ENCODE measurements at places on chromosomes 3 and 15.
A peak's percentile ranks its signal among the peaks of the same experiment; 100 is the strongest.

DNA sequence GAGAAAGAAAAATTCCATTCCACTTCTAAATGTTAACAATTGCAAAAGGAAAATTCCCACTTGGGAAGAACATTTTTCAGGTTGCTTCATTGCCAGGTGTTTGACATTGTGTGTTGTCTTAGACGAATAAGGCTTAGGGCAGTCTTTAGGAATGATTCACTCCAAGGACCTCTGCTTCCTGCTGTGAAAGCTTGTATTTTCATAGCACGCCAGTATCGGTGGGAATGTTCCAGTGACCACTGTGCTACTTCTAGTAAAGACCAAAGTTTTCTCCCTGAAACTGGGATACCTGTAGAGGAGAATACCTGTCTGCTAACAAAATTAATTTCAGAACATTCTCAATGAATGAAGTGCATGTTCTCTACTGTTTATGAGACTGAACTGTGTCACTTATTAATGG, 64.1 kb downstream of the CDIN1 start:
- no peaks in the 10 kb centered on the region for H3K4me1 ChIP-seq
- no peak for DNase-seq
- H3K36me3 ChIP-seq, result no peaks in the 10 kb centered on the region
- no peaks in the 10 kb centered on the region for H3K27me3 ChIP-seq
- H3K27ac ChIP-seq, result no peak overlapping the region

DNA sequence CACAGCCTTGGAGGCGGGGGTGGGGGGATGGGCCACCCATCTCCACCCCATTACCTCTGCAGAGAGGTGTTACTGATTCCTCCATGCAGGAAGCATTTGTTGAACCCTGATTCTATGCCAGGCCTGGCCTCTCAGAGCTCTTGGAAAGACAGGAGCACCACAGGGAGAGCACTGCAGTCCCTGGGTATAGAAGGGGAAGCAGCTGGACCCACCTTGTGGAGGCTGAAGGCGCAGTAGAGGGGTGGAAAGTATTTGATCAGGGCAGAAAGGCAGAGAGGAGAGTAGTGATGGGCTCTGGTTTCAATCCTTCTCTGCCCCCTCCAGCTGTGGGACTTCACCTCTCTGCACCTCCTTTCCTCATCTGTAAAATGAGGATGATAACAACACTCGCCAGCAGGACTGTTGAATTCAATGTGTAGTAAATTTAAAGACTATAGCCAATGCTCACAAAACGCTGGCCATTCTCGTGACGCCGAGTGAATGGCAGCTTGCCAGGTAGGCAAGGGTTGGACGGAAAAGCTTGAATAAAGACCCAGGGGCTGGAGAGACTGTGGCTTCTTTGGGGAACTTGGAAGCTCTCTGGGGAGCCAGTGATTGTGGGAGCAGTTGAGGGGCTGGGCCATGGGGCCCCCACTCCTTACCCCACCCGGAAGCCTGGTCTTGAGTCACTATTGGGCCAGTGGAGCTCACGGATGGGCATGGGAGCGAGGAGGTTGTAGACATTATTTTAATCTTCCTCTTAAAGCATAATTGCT, 8.0 kb upstream of the CCDC33 start:
- H3K27ac ChIP-seq, result no peak overlapping the region
- H3K4me1 ChIP-seq, result no peaks in the 10 kb centered on the region
- DNase-seq, result no peak
- H3K4me3 ChIP-seq, result no peak overlapping the region
- peaks cover 22% of the 10 kb centered on the region for H3K27me3 ChIP-seq

- no peak for DNase-seq
- H3K27me3 ChIP-seq, result peaks cover 17% of the 10 kb centered on the region
- no peak overlapping the region for H3K4me3 ChIP-seq
- no peak overlapping the region for H3K27ac ChIP-seq
- no peaks in the 10 kb centered on the region for H3K36me3 ChIP-seq
- H3K4me1 ChIP-seq, result peaks cover 9% of the 10 kb centered on the region
Measured at GRCh38 chr15:52288051-52288942, 7.3 kb downstream of the MYO5C start.

DNA sequence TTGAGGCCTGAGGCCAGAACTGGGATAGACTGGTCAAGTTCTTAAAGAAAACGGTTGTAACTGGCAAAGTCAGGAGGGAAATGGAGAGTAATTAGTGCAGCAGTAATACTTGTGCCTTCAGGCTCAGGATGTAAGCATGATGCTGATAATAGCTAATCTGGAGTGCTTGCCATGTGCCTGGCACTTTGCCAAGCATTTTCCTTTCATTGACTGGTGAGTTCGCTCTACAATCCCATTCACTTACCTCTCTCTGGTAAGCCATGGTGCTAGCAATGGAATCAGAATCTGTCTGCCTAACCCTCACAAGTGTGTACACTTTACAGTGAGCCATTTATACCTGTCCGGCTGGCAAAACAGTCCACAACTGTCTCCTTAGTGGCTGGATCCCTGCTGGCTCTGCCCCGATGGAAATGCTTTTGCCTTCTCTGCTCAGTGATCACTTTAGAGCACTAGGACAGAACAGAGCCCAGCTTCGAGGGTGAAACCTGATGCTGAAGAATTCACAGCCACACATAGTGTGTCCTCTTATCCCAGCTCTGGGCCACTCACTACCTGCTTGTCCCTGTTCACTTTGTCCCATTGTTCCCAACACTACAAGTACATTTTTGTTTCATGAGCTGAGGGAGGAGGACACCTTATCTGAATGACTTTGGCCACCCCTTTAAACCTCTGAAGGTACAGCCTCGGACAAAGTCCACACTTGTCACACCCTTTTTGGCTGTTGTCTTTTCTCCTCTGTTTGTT, 10.3 kb downstream of the CHP1 start:
- H3K36me3 ChIP-seq, result peaks cover 10% of the 10 kb centered on the region
- DNase-seq, result no peak
- no peak overlapping the region for H3K4me3 ChIP-seq

GRCh38 chr15:62994975-62995681, 47.4 kb upstream of the TPM1 start:
- no peak overlapping the region for H3K4me3 ChIP-seq
- no peaks in the 10 kb centered on the region for H3K4me1 ChIP-seq
- no peak for DNase-seq
- H3K27me3 ChIP-seq, result peaks cover 6% of the 10 kb centered on the region
- no peak overlapping the region for H3K27ac ChIP-seq
- H3K36me3 ChIP-seq, result no peaks in the 10 kb centered on the region

DNA sequence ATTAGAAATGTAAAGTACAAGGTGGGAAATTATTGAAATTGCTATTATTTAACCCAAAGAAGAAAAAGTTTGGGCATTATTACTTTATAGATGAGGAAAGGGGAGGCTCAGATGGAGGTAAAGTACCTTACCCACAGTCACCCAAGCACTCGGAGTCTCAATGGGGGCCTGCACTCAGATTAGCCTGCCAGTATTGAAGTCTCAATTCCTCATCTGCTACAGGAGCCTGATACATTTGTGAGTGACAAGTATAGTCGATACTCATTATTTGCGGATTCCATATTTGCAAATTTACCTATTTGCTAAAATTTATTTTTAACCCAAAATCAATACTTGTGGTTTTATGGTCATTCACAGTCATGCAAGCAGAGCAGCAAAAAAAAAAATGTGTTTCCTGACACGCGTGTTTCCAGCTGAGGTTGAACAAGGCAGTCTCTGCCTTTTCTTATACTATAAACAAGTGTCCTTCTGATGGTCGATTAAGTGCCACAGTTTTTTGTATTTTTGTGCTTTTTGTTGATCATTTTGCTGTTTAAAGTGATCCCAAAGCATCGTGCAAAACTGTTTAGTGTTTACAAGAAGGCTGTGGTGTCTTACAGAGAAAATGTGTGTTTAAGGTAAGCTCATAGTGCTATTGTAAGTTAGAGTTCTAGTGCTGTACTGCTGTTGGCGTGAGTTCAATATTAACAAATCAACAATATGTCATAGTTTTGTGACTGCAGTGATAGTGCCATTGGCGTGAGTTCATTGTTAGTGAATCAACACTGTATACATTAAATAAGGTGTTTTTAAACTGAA, 48.0 kb downstream of the ARHGEF26 start:
- H3K27ac ChIP-seq, result no peak overlapping the region
- H3K4me1 ChIP-seq, result no peaks in the 10 kb centered on the region
- no peaks in the 10 kb centered on the region for H3K27me3 ChIP-seq
- no peak for DNase-seq
- no peak overlapping the region for H3K4me3 ChIP-seq

GRCh38 chr15:100602823-100603393, 519 bp downstream of the ASB7 start:
- H3K27me3 ChIP-seq, result no peaks in the 10 kb centered on the region
- peak; percentile 60 for DNase-seq
- H3K36me3 ChIP-seq, result peaks cover 45% of the 10 kb centered on the region
- no peak overlapping the region for H3K4me3 ChIP-seq

Data from activated T-helper 2 cell treated with anti-CD3 and anti-CD28 coated beads, Interferon-gamma antibody, Interleukin-2, Interleukin-4, amounts not matched to agents 10 μg/mL and 5 μg/mL and 100 μg/mL, durations not matched to agents 14 hours and 24 hours and 36 hours (primary cell).